ENCODE measurements at places on chromosomes 7 and 10.

- DNase-seq = no peak
These were observed 8.4 kb upstream of the SAMD8 start for GRCh38 chr10:75102830-75103673.

DNA sequence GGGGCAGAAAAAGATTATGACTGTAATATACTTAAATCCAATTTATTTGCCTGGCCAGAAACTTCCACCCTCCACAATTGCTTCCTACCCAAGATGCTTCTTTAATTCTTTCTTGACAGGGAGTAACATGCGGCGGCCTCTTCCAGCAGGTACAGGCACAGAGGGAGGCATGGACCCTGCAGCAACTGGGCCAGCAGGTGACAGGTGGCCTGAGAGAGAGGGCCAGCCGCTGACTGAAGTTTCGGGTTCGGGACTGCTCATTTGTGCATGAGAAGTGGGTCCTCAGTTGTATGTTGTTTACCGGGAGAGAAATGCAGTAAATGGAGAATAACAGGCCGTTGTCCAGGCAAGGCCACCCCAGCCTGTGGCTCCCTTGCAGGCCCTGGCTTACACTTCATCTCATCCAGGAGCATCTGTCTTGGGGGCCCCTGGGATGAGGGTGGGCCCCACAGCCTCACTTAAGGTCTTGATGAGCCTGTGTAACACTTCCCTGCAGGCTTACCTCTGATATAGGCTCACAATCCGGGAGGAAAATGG lies 72.5 kb downstream of the C10orf143 start:
- DNase-seq = no peak

DNA sequence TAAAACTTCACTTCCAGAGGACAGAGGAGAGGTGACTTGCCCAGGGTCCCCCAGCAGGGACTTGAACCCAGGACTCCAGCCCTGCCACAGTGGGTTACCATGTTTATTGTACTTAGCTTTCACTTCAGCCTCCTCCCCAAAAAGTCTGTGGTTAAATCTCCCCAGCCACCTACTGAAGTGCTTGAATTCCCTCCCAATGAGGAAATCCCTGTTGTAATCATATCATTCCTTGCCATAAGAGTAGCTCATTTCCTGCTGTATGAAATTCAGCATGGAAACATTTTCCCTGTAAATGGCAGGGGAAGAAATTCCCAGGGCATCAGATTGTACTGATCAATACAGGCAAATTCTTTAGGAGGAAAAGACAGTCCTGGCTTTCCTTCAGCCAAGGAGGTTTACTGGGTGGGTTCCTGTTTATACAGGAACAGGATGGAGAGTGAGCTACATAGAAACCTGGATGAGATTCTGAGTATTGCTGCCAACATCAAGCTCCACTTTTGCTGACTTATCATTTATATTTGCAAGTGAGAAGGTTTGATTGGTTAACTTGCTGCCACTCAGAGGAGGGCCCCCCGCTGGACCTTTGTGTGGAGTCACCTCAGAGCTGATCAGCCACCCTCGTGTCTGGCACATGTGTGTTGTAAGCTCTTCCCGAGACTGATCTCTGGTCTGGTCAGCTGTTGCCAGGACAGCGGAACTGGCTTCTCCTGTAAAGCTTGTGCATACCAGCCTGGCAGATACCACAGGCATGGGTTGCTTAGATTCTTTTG lies 16.4 kb upstream of the PDZD8 start:
- no peak for DNase-seq

DNA sequence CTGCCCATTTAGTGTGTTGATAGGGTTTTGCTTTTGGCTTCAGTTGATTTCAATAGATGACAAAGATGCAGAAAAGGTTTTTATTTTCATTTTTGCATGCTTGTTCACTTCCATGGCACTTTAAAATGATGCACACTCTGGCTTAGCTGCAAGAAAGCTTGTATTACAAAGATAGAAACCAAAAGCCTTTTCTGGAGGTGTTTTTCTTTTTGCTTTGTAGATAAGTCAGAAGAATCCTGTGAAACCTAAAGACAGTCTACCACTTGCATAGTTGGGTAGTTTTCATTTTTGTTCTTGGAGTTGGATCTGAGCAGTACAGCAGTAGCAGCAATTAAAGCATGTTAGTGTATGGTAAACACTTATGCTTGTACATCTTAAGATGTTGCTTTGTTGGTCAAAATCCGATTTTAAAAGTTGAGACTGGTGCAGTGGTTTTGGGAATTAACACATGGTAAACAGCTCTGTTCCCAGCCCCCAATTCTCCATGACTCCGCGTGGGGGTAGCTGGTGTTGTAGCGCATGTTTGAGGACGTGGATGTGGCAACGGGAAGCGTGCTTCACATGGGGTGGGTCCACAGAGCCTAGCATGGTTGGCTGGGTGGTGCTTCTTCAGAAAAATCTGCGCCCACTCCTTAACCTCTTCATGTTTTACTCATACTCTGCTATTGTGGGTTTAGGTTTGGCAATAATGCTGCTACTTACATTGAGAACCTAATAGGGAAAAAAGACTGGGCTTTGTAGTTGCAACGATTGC lies 19.8 kb downstream of the CCNY start:
- no peak for DNase-seq

DNA sequence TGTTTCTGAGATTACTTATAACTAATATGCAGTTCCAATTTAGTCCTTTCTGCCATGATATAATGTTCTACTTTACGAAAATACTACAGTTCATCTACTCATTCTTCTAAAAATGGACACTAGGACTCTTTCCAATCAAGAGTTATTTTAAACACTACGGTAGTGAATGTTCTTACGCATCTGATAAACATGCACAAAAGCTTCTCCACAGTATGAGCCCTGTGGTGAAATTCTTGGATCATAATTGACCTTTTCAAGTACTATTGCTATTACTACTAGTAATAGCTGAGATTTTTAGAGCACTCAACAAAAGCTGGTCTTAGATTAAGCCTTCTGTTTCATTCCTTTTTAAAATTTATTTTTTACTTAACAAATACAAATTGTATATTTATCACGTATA lies 106.4 kb downstream of the CH25H start:
- peak; percentile 7 for DNase-seq

DNA sequence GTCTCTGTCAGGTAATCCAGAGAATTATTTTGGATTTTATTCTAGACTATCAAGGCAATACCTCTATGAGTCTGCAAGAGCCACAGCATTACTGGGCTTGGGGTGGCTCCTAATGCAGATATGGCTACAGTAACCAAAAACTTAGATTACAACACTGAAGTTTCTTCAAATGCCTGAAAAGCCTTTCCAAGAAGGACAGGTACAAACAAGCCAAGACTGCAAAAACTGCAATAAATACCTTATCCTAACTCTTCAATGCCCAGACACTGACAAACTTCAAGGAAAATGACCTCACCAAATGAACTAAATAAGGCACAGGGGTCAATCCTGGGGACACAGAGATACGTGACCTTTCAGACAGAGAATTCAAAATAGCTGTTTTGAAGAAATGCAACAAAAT lies 82.0 kb downstream of the TES start:
- no peak for DNase-seq

- DNase-seq = no peak
These were observed 10.4 kb upstream of the OCM2 start for GRCh38 chr7:98000356-98000755.

DNA sequence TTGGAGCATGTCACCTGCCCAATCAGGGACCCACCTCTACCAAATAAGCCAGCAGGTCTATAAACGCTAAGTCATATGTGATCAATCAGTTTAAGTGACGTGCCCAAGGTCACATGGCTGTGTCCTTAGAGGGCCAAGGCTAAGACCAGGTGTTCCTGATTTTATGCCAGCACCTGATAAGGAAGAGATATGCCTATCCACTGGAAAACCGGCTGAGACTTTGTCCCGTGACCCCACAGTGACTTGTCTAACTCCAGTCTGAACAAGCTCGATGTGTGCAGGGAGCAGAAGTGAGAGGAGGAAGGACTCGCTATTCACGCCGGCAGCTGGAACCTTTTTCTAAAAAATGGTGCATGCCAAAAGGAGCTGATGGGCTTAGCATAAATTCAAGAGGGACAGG lies 57.0 kb downstream of the PRKAG2 start:
- no peak for DNase-seq

DNA sequence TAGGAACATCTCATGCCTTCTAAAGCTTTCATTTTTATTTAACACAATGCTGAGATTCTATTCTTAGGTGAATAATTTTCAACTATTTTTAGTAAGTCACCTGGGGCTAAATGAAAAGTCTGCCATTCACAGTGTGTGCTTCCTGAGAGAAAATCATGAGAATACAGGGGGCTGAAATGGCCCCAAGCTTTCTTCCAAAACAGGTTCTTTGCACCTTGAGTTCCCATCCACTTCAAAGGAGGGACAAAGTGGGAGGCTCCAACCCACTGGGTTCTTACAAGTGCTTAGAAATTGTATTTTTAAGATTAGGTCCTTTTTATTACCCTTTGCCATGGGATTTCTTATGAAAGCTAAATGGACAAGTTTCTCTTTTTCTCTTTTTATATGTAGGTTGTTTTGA lies 21.5 kb upstream of the FAM133B start:
- DNase-seq = no peak

DNA sequence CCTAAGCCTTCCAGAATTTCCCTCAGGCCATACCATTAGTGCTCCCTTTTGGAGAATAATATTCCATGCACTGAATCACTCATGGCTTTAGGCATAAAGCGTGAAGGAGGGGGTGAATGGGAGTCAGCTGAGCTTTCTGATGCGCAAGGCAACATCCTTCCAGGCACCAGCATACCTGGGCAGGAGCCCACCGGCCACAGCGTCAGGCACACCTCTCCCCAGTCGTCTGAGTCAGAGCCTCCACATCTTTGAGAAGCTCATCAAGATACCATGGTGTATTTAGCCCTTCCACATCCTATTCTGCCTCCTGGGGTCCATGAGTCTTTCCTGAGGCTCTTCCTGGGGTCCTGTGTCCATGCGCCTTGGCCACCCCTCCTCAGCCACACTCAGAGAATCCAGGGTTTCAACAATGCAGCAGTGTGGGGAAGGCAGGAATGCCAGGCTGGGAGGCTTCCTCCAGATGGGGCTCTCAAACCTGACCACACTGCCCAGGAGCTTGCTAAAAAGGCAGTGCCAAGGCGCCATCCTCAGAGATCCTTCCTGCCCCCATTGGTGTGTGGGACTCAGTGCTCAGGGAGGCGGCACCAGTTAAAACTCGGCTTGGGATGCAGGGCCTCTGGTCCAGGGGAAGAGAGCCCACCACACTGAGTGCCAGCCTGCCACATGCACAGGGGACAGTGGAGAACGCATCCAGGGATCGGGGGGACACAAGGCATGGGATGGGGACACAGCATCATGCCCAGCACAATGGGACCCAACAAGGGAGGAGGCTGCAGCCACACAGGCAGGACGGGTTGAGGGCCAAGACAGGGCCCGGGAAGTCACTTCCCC lies 31.6 kb downstream of the RASGEF1A start:
- DNase-seq = no peak

DNA sequence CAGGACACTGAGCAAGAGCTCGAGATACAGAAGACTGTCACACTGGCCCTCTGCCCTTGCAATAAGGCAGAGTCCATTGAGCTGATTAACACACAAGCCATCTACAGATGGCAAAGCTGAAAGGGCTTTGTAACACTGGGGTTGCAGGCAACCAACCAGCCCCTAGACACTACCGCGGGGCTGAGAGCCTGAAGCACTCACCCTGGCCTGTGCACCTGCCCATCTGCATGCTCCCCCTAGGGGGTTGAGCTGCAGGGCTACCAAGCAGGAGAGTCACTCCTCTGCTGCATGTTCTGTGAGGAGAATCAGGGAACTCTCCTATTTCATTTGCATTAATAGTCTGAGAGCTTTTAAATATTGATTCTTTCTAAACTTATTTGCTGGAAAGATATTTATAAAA lies 128.1 kb upstream of the VIPR2 start:
- no peak for DNase-seq

DNA sequence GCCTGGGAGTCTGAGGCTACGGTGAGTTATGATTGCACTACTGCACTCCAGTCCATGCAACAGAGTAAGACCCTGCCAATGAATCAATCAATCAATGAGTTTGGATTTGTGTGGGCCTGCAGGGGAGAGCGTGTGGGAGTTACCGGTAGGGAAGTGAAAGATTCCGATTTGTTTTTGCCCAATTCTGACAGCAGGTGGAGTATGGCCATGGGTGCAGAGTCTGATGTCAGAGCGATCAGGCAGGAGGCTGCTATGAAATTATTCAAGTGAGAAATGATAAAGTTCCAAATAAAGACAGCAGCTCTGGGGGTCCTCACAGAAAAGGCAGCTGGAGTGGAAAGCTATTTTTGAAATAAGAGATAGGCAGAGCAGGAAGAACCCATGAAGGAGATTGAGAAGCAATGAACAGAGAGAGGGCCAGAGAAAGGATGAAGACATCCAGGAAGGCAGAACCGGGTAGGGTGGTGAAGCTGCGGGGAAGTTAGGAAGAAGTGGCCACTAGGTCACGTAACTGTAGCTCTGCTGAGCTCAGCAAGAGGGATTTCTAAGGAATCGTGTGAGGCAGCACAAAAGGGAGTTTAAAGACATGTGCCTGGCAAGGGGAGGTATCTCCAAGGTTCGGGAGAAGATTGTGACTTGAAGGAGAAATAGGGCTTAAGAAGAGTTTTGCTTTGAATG lies 93.7 kb upstream of the NMT2 start:
- DNase-seq = no peak

GRCh38 chr7:117092785-117093184 lies 139.5 kb downstream of the ST7 start:
- no peak for DNase-seq

GRCh38 chr10:22250897-22251660 lies 33.3 kb upstream of the EBLN1 start:
- no peak for DNase-seq

DNA sequence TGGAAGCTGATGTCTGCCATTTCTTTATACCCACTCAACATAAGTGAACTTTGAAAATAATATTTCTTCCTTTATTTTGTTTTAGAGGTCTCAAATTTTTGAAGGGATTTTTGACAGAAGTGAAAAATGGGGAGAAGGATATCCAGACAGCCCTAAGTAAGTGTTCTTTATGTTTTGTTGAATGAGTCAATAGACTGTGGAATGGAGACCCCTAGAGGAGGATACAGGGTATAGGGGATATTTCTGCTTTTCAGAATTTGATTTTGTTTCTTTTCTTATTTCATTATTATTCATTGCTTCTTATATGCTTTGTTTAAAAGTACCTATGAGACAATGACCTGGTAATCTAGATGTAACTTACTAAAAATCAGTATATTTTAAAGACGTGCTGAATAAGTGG lies 34.4 kb downstream of the PLEKHA8 start:
- peak; percentile 64 for DNase-seq

- no peak for DNase-seq
These were observed 18.5 kb downstream of the ZC3HC1 start for GRCh38 chr7:130032698-130033097.

DNA sequence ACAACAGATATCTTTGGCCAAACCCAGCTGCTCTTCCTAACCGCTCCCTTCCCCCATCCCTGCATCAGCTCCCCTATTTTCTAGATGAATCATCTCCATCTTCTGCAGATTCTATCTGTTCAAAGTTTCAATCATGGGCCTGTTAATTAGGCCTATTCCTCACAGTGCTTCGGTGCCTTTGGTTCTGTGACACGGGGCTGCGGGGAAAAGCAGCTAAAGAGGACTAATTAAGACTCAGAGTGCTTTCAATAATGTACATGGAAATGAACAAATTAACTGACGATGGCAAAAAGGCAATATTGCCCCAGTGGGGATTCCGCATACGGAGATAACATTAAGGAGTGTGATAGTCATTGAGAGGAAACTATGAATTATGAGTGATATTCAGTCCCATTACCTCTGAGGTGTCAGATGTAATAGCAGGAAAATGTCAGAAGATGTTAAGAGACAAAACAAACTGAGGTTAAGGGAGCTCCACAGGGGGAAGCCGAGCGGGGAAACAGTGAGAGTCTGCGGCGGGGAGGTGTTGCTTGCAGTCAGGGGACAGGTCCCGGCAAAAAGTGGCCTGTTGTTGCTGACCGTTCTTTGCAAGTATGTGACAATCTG lies 716.9 kb downstream of the TYW1 start:
- DNase-seq = no peak

GRCh38 chr7:94697035-94697974 lies 41.4 kb upstream of the SGCE start:
- DNase-seq = peak; percentile 73

Measured in COLO829 (cell line).